Activated naive CD8-positive, alpha-beta T cell treated with anti-CD3 and anti-CD28 coated beads for 36 hours (primary cell): ENCODE measurements at places on chromosomes 3 and 15. TPM values are rescaled to one million over a fixed set of nuclear protein-coding genes. Genes with fewer than 3 reads are reported as not detected.

The ENTPD3 gene
- not detected for total RNA-seq

GRCh38 chr15:95293456-95294031 is 1037.0 kb upstream of the NR2F2 start:
- peaks cover 72% of the 10 kb centered on the region for H3K27me3 ChIP-seq
- H3K36me3 ChIP-seq = no peaks in the 10 kb centered on the region
- H3K4me1 ChIP-seq = peaks cover 2% of the 10 kb centered on the region

GRCh38 chr15:83014205-83014653 is 2.8 kb upstream of the C15orf40 start:
- DNase-seq = no peak
- H3K27me3 ChIP-seq = no peaks in the 10 kb centered on the region
- H3K27ac ChIP-seq = peak overlapping the region; percentile 73
- peaks cover 43% of the 10 kb centered on the region for H3K4me1 ChIP-seq
- peaks cover 46% of the 10 kb centered on the region for H3K36me3 ChIP-seq

GRCh38 chr15:85281293-85281882 is 99.0 kb upstream of the AKAP13 start:
- no peak overlapping the region for H3K27ac ChIP-seq
- H3K4me1 ChIP-seq = peaks cover 6% of the 10 kb centered on the region
- no peaks in the 10 kb centered on the region for H3K36me3 ChIP-seq
- no peak overlapping the region for H3K4me3 ChIP-seq
- no peak for DNase-seq

The HAUS2 gene
- 54.0 TPM for total RNA-seq

The THRB gene
- total RNA-seq = not detected

GRCh38 chr3:55292360-55292759 is 194.7 kb downstream of the WNT5A start:
- H3K4me3 ChIP-seq = no peak overlapping the region
- no peaks in the 10 kb centered on the region for H3K36me3 ChIP-seq
- H3K27ac ChIP-seq = no peak overlapping the region
- H3K27me3 ChIP-seq = no peaks in the 10 kb centered on the region

DNA sequence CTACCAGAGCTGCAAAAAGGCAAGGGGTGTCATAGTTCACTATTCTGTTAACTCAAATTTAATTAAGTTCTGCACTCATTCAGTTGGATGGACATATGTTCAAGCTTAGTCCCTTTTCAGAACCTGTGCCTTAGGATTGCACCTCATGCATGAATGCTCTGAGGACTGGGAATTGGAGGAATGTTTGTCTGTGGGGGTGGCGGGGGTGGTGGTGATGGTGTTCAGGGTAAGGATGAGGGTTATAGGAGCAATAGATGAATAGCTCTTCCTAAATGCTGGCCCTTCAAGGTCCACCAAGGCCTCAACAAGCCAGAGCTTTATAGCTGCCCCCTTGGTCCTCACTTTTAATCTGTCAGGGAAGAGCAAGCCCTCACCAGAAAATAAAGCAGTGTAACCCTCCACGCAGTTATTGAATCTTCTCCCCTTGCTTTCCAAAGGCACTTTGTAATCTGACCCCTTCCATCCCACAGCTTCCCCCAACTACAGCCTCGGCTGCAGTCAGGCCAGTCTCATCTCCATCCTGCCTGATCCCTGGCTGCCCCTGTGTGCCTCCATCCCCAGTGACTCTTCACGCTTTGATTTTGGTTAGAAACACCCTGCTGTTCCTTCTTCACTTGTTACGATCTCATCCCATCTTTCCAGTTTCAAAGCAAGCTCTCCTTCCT is 221.6 kb upstream of the LMCD1 start:
- H3K4me1 ChIP-seq = no peaks in the 10 kb centered on the region
- DNase-seq = no peak
- peaks cover 4% of the 10 kb centered on the region for H3K27me3 ChIP-seq
- H3K27ac ChIP-seq = no peak overlapping the region

GRCh38 chr3:97952280-97952679 is 20.0 kb downstream of the RIOX2 start:
- H3K4me1 ChIP-seq = no peaks in the 10 kb centered on the region
- no peak overlapping the region for H3K4me3 ChIP-seq
- H3K27me3 ChIP-seq = no peaks in the 10 kb centered on the region
- DNase-seq = no peak
- H3K36me3 ChIP-seq = peaks cover 51% of the 10 kb centered on the region

DNA sequence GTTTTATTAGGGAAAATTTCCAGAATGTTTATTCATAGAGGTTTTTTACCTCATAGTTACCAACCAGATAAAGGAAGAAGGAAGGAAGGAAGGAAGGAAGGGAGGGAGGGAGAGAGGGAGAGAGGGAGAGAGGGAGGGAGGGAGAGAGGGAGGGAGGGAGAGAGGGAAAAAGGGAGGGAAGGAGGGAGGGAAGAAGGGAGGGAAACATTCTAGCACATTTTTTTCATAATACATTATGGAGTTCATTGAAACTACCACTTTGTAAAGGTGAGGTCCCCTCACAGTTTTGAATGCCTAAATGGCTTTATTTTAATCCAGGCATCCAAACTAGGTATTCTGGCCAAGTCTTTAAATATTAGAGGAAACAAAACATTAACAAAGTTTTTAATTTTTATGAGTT is 1049.1 kb downstream of the ROBO1 start:
- no peaks in the 10 kb centered on the region for H3K27me3 ChIP-seq
- no peak overlapping the region for H3K4me3 ChIP-seq
- H3K4me1 ChIP-seq = peaks cover 2% of the 10 kb centered on the region
- no peak overlapping the region for H3K27ac ChIP-seq

The SLC22A13 gene
- total RNA-seq = 0.27 TPM

GRCh38 chr3:57091521-57092273 is 31.2 kb downstream of the SPATA12 start:
- no peak for DNase-seq
- H3K4me1 ChIP-seq = no peaks in the 10 kb centered on the region
- no peak overlapping the region for H3K27ac ChIP-seq
- H3K27me3 ChIP-seq = no peaks in the 10 kb centered on the region

DNA sequence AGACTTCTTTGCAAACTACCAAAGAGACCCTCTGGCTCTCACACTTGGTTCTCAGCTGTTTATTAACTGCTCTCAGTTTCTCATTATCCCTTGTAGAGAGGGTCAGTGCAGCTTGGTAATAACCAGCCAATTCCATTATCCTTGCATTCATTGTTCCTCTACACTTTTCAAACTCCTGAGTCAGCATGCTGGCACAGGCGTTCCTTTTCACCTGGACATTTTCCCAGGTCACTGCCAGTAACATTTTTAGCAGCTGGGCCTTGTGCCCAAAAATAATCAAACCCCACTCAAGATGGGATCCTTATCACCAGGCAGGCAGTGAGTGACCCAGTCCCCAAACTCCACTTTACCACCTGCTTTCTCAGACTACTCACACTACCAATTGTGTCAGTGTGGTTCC is 4.8 kb upstream of the SUMF1 start:
- peaks cover 1% of the 10 kb centered on the region for H3K36me3 ChIP-seq
- H3K27me3 ChIP-seq = peaks cover 22% of the 10 kb centered on the region
- no peak overlapping the region for H3K27ac ChIP-seq
- H3K4me3 ChIP-seq = no peak overlapping the region
- DNase-seq = no peak

DNA sequence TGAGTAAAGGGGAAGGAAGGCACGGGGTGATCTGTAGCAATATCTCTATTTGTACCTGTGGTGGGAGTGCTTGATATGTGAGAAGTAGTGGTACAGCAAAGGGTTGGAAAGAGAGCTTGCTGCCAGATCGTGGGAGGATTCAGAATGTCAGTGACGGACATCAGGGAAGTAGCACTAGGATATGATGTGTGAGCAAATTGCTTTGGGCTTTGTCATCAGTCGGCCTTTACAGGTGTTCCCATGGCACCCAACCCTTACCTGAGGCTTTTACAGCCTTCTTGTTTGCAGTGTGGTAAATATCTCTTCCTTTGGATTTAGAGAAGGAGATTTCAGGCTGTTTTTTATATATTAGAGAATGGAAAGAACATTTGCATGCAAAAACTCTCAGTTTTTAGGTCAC is 29.8 kb downstream of the IL1RAP start:
- DNase-seq = no peak
- no peaks in the 10 kb centered on the region for H3K27me3 ChIP-seq
- H3K36me3 ChIP-seq = peaks cover 2% of the 10 kb centered on the region
- H3K4me3 ChIP-seq = no peak overlapping the region
- H3K4me1 ChIP-seq = peaks cover 2% of the 10 kb centered on the region
- no peak overlapping the region for H3K27ac ChIP-seq
